ENCODE measurements at places on chromosomes 11 and 22.

DNA sequence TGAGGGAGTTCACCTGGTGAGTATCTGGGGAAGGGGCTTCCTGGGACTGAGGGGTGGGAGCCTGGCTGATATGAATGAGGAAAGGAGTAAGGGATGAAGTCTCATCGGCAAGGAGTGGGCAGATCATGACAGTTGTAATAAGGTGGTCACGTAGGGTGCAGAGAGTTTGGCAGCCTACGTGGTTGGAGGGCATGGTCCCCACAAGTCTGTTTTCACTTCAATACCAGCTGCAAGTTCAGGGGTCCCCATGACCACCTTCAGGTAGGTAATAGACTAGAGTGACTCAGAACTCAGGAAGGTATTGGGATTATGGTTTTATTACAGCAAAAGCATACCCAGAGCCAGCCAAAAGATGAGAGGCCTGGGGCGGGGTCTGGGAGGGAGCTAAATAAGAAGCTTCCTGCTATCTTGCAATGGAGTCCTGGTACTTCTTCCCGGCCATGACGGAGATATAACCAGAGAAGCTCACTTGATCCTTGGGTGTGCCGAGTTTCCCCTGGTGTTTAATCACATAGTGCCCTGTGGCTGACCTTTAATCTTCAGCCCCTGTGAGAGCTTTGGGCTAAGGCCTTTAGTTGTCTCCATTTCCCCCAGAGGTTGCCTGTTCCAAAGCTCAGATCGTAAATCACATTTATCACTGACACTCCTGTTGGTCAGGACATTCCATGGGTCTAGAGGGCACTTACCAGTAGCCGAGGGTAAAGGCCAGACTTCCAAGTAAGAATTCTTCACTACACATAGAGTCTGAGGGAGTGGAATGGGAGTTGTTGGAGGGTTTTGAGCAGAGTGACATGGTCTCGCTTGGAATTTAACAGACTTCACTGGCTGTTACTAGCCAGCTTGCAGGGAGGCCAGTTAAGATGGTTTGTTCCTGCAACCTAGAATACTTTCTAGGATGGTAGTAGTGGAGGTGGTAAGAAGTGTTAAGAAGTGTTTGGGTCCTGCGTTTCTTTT, 9.1 kb downstream of the SLC3A2 start:
- no peak for DNase-seq

GRCh38 chr11:112780351-112781087, 180.7 kb upstream of the NCAM1 start:
- DNase-seq = no peak

GRCh38 chr11:102617466-102618008, 7.6 kb downstream of the MMP20 start:
- no peak for DNase-seq

DNA sequence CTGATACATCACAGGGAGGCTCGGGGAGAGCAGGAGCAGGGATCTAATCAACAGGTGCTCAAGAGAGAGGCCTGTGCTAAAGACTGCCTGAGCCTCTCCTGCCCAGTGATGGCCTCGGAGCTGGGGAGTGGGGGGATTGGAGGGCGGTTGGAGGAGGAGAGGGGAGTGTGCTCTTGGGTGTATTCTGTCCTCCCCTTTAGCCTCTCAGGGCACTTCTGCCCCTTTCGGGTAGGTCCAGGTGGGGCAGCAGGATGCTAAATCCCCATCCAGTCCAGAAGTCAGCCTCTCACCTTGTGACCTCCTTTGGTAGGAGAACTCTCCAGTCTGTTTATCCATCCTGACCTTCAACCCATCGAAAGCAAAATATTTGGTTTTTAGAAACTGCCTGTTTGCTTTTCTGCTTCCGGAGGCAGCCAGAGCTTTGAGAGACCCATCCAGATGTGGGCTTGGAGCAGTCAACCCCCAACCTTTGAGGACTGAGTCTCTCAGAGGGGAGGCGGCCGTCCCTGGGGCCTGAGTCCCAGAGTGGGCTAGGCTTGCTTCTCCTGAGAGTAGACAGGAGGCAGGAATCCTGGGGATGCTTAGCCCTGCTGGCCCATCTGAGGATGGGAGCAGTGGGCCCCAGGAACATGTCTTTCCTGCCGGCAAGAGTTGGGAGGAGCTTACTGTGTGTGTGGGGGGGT, 105.2 kb upstream of the SYT13 start:
- no peak for DNase-seq

GRCh38 chr22:42816336-42816735, 40.7 kb downstream of the ARFGAP3 start:
- DNase-seq = no peak

- no peak for DNase-seq
Observed at GRCh38 chr22:27201276-27201675, 543.9 kb downstream of the MIAT start.

DNA sequence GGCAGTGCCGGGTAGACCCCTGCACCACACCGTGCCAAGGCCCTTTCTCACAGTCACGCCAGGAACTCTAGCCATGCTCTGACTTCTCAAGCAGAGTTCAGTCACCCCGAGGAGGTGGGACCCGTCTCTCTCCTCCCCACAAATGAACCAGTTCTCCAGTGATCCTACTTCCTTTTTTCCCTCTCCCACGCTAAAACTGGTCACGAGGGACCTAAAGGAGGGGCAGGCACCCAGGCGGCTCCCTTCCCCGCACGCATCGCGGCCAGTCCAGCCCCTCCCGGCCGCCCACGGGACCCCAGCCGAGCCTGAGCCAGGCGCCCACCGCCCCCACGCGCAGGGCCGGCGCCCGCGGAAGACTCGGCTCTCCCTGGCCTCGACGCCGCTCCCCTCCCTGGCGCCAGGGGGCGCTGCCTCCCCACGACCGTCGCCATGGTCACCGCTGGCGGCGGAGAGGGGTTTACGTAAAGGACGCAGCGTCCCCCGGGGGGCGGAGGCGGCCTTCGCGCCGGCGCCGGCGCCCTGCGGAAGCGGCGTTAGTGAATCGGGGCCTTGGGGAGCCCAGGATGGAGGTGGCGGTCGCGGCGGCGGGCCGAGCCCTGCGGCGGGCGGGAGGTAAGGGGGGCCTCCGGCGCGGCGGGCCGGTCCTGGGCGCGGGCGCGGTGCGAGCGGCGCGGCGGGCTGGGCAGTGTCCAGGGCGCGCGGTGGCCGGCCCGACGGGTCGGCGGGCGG, at the start of gene DAGLA:
DAGLA (plus strand) TSS at position 499 of the 729 bp plus-strand sequence. CDS start 39,765 bp downstream, outside the sequence.
- DNase-seq = no peak

GRCh38 chr11:90323289-90323688, 100.4 kb upstream of the CHORDC1 start:
- DNase-seq = no peak

GRCh38 chr11:67016550-67016949, 6.4 kb upstream of the SYT12 start:
- no peak for DNase-seq

GRCh38 chr22:50257451-50258360, 3.8 kb downstream of the MAPK12 start:
- no peak for DNase-seq

DNA sequence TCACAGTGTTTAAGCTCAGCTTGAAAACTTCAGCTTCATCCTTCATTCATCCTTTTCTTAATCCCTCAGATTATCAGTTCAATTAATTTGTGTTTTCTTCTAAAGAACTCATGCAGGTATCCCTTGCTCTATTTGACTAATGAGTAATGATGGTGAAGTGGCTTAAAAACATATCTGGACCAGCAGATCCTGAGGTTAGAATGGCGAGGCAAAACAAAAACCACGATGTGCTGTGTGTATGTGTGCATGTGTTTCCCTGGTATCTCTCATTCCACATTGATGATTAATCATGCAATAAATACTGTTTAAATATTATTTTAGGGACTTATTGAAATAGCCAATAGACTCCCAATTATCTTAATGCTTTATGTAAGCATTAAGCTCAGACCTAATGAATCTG, 437.0 kb downstream of the DYNC2H1 start:
- DNase-seq = no peak

- DNase-seq = no peak
Observed at GRCh38 chr11:134497586-134497985, 85.5 kb upstream of the B3GAT1 start.

- no peak for DNase-seq
Observed at GRCh38 chr11:77039491-77040400, 5.5 kb downstream of the B3GNT6 start.

DNA sequence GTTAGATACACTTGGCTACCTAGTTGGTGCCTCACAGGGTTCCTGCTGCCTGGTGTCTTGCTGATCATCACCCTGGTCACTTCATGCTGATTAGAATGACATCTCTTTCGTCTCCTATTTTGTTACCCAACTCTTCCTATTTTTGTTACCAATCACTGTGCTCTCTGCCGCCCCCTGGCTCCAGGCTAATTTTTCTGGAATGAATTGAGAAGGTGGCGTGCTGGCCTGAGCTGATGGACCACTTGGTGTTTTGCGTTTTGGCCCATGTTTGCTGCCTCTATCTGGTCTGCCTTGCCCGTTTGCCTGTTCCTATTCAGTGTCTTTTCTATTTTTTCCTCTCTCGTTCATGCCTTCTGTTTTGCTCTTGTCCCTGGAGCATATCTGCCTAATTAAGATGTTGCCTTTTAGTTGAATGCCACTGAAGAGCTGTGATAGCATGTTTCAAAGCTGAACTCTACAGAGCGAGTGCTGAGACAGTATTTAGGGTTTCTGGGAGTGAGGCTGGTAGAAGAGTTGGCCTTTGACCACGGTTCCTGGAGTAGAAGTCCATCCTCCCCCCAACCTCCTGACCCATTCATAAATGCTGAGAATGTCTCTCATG, 5.9 kb upstream of the ATF4 start:
- no peak for DNase-seq

DNA sequence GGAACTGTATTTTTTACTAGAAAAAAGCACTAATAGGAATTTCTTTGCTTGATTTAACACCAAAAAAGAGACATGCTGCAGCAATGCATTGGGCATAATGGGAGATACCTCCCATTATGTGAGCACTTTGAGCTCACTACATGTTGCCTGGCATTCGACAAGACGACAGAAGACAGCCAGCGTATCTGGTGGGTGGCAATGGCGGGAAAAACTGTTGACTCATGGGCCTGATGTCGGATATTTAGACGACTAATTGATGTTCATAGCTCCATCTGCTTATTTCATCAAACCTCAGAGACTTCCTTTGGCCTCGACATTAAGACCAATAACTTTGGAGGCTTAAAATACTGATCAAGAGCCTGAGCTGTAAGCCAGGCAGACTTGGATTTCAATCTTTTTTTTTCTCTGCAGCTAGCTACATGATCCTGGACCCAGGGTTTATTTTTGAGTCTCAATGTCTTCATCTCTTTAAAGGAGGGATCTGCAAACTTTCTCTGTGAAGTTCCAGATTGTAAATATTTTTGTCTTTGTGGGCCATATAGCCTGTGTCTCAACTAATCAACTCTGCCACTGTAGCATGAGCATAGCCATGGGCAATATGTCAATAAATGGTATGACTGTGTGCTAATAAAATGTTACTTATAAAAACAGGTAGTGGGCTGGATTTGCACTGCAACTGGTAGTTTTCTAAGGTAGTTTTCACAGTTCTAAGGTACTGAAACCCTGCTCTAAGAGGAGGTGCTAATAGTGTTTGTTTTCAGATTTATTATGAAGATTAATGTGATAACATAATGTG, 375.1 kb downstream of the METTL15 start:
- DNase-seq = no peak

GRCh38 chr22:29739346-29739875, 19.6 kb downstream of the CABP7 start:
- DNase-seq = no peak

DNA sequence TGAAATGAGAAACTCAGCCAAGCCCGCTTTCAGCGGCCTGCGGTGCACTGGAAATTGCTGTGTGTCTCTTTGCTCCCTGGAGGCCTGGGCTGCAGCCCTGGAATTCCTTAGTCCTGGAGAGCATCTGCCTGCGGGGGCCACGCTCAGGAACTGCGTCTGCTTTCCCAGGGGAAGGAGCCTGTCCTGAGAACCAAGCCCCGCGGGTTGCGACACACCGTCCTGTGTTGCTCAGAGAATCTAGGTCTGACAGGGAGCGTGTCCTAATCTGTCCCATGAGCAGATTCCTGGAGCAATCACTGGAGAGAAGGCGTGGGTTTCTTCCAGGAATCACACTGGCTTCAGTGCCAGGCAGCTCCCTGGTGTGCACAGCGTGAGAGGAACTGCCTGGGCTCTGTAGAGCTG, 708.1 kb downstream of the BRD1 start:
- DNase-seq = no peak

DNA sequence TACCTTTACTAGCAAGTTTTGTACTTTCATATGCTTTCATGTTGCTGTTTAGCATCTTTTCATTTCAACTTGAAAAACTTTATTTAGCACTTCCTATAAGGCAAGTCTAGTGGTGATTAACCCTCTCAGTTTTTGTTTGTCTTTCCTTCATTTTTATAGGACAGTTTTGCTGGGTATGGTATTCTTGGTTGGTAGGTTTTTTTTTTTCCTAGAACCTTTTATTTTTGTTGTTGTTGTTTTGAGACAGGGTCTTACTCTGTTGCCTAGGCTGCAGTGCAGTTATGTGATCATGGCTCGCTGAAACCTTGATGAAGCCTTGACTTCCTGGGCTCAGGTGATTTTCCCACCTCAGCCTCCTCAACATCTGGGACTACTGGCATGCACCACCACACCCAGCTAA, 29.9 kb upstream of the SLC5A1 start:
- DNase-seq = no peak

DNA sequence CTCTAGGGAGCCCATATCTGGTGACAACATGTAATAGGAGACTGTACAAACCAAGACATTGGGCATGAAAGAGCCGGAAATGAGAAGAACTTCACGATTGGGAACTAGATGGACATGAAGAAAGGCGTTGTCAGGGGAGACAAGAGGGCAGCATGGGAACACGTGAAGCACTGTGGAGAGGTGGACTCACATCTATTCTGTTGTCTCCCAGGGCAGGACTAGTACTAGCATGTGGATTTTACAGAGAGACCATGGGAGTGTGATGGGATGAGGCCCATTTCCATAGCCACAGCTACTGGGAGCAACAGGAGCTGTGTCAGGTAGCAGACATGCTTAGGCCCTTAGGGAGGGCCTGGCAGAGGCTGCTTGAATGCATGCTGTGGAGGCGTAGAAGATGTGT, 333.9 kb downstream of the OPCML start:
- no peak for DNase-seq

GRCh38 chr11:78156127-78156844, 16.9 kb upstream of the ALG8 start:
- no peak for DNase-seq

GRCh38 chr22:28279888-28280287, 360.8 kb upstream of the PITPNB start:
- DNase-seq = no peak

Measured in iPS DF 19.7 (cell line).